ENCODE measurements at places on chromosomes 2 and 18.

GRCh38 chr2:207399301-207399700 is 130.5 kb upstream of the CREB1 start:
- DNase-seq = no peak

DNA sequence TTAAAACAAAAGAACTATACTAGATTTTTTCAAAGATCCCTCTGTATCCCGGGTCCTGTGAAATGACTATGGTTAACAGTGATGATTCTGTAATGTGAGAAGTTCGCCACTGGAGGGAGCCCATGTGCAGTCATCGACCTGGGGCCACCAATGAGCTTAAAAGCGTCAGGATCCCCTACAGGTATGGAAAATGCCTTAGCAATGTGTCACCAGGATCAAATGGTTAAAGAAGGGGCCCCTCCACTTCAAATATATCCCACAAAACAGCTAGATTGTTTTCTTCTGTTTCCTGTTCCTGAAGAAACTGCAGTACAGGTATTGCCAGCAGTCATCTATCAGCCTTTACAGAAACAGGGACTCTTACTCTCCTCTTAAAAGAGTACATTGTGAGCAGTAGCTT is 15.3 kb downstream of the CHRNA1 start:
- DNase-seq = peak; percentile 94

DNA sequence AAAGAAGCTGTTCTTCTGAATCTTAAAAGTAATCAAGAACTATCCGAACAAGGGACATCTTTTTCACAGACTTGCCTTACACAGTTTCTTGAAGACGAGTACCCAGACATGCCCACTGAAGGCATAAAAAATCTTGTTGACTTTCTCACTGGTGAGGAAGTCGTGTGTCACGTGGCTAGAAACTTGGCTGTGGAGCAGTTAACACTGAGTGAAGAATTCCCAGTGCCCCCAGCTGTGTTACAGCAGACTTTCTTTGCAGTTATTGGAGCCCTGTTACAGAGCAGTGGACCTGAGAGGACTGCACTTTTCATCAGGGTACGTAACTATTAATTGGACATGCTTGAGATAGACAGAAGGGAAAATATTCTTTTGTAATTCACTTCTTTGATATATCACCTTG is 2.4 kb downstream of the MRPL44 start:
- DNase-seq = peak; percentile 31

DNA sequence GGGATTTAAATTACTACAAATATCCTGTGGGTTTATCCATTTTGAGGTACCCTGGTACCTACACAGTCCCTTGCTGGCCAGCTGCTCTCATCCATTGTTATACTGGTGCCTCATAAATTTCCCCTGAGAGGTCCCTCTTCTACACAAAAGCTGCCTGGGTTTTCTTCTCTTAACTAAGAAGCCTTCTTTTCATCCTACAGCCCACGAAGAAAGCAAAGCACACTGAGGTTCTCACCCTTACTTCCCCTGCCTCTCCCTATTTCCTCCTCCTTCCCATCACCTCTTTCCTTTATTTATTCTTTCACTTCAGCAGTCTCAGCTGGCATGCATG is 154.9 kb downstream of the CSRNP3 start:
- DNase-seq = no peak

DNA sequence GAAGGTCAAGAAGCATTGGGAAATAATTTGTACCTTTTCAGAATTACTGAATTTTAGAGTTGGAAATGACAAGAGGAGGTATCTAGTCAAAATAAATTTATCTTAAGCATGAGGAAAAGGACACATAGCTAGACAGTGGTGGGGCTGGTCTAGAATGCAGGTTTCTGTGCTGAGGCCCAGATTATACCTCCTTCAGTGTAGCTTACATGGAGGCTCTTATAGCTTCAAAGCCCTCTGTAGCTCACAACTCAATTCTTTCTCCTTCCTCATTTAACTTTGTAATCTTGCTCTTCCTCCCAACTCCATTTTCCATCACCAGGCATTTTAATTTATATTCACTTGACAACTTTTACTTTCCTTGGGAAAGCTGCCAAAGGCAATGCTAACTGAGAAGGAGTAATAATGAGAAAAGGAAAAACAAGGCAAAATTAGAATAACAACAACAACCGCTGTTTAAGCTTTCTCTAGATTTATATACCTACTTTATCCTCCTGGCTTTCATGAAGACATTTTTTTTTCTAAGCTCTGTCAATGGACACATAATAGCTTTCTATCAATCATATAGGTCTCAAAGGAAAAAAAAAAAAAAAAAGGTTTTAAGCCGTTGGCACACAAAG is 58.5 kb downstream of the CLHC1 start:
- no peak for DNase-seq
